ENCODE measurements at places on chromosomes 6 and 20.

GRCh38 chr6:167734662-167735083, 92.0 kb upstream of the AFDN start:
- DNase-seq = no peak

DNA sequence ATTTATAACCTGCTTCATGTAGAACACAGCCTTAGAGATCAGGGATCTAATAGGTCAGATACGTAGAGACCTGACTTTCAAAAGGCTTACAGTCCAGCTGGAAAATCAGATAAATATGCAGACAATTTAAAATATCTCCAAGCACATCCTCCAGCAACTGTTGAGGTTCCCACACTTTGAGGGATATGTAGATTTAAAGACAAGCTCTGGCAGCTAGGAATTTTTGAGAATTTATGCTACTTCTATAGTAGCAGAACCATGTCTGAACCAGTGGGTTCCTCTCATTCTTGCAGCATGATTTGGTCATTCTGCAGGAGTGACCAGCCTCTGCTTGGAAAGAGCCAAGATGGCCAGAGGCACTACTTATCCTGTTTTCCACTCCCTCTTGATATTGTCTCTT, 60.5 kb downstream of the CYB5R4 start:
- DNase-seq = no peak

DNA sequence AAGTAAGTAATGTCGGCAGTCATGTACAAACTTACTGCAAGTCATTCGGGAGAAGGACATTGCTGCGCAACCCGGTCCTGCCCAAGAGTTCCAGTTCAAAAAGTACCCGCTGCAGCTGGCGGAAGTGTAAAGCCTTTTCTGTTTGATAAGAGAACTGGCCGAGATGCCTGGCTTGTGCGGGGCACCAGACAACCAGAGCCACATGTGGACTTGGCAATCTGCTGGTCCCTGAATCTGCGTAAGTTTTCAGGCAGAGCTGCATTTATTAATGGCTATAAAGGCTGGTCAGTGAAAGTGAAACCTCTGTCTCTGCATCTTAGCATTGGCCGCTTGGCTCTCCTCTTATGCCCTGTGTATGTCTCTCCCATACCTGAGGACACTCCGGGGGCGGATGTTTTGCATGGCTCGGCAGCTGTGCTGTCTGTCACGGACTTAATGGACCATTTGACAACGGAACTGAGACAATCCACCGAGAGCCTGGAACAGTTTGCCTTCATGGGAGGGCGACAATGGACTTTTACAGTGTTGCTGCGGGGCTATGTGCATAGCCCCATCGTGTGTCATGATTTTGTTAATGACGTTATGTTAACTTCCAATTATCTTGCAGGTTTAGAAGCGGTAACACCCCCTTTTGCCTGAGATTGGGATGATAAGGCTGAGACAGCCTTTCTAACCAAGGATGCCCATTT, 19.8 kb upstream of the RGS17 start:
- DNase-seq = no peak

GRCh38 chr20:61546641-61547040, 294.6 kb downstream of the CDH4 start:
- no peak for DNase-seq

- peak; percentile 85 for DNase-seq
Observed at GRCh38 chr6:29965873-29966601, 23.7 kb downstream of the HLA-A start.

- DNase-seq = no peak
Observed at GRCh38 chr6:104218116-104218515, 641.6 kb downstream of the HACE1 start.

DNA sequence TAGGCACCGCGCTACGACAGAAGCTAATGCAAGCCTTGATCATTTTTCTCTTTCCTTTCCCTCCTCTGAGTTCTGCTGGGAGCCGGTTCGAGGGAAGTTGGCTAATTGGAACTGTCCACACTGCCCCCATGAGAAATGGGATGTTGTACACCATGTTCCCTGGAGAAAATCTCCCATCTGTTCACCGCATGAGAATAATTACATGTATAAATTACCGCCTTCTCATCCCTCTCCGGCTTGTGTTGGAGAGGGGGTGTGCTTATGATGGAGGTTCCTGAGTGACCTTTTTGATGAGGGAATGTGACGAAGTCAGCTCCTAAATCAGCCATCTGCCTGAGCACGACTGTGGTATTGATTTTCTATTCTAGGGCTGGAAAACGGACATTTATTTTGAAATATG, 320.2 kb upstream of the SULF2 start:
- no peak for DNase-seq

GRCh38 chr6:126422912-126423311, 83.0 kb downstream of the CENPW start:
- DNase-seq = no peak

DNA sequence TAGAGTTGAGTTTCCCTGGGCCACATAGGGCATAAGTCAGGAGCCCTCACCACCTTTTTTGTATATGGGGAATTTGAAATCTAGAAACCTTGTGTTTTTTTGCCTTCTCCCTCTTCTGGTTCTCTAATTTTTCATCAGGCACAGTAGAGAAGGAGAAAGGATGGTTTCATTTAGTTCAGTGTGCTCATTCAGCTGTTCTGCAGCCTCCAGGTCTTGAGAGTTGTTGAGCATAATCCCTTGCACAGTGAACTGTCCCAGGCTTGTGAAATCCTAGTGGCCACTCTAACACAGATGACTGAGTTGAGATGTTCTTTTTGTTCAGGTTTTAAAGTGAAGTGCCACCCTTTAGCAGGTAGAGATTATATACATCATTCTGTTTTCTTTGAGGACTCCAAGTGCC, 183.5 kb downstream of the CDKAL1 start:
- no peak for DNase-seq

DNA sequence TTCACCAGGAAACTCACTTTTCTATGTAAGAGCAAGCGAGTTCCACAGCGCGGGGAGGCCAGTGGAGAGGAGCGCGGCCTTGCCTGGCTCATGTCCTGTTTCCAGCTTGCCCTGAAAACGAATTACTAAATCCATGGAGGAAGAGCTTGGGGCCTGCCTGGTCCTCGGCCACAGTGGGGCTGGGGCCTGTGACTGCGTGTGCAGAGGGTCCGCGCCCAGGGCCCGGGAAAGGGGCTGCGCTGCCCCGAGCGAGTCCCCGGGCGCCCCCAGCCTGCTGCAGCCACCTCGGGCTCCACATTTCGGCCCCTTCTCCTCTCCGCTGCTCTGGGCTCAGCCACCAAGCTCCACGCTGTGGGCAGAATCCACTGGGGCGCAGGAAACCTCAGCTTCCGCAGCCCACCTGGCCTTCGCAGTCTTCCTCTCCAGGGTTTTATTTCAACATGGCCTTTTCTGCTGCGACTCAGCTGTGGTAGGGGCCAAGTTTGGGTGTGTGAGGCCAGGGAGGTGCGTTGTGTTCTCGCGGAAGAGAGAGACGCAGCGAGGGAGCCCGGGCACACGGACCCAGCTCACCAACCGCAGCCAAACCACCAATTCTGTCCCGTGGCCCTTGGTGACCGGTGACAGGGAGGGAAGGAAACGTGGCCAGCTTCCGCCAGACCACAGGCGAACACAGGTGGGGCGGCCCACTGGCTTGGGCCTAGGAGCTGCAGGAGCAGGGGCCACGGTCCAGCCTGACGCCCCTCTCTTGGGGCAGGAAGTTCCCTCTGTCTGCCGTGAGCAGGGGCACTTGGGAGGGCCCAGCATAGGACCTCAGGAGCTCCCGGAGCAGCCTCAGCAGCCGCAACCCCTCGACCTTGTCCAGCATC, 211.4 kb downstream of the ERMARD start:
- DNase-seq = no peak

DNA sequence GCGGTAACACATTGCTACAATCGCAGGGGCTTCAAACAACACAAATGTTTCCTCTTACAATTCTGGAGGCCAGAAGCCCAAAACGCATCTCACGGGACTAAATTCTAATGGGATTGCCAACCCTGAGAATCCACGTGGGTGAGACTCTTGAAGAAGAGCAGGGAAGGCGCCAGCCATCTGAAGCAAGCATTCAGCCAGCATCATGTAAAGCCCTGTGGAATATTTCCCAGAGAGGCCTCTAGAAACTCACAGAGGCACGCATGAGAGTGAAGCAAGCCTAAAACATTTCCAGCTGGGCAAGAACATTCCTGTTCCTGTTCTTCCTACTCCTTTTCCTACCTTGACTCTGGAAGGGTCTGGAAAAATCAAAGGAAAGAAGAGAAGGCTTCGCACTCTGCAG, 19.6 kb upstream of the FNDC1 start:
- DNase-seq = no peak

- no peak for DNase-seq
Observed at GRCh38 chr6:56890683-56891429, 64.1 kb upstream of the BEND6 start.

- peak; percentile 76 for DNase-seq
Observed at GRCh38 chr20:1322511-1323245, 6.3 kb downstream of the SDCBP2 start.

DNA sequence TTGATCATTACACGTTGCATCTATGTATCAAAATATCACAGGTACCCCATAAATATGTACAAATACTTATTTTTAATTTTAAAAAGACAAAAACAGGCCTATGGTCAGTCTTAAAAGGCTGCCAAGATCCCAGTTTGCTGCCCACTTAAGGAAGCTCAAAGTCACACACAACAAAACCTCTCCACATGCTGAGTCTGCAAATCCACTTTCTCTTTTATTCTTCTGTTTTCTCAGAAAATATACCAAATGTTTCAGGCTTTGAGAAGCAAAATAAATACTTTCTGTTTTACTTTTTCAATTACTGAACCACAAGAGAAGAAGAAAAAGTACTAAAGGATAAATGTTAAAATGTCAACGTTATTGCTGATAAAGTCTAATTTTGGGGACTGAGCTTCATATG, 107.8 kb upstream of the MANEA start:
- no peak for DNase-seq

GRCh38 chr6:165243801-165244200, 65.6 kb downstream of the C6orf118 start:
- no peak for DNase-seq

- DNase-seq = no peak
Observed at GRCh38 chr20:3995067-3995748, 20.1 kb downstream of the RNF24 start.

DNA sequence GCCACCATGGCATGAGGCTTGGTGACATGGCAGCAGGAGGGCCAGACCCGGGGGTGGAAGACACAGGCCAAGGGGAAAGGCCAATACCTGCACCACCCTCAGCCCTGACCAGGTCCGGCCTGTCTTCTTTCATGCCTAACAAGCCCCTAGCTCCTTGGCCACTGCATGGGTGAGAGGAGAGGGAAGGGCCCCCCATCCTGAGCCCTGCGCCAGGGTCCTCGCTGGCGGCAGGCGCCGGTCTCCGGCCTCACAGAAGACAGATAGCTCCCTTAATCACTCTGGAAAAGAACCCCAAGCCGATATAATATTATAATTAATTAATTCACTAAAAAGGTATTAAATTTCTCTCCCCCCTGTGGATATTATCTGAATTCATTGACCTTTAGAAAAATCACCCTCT, 41.4 kb downstream of the MDFI start:
- peak; percentile 4 for DNase-seq

DNA sequence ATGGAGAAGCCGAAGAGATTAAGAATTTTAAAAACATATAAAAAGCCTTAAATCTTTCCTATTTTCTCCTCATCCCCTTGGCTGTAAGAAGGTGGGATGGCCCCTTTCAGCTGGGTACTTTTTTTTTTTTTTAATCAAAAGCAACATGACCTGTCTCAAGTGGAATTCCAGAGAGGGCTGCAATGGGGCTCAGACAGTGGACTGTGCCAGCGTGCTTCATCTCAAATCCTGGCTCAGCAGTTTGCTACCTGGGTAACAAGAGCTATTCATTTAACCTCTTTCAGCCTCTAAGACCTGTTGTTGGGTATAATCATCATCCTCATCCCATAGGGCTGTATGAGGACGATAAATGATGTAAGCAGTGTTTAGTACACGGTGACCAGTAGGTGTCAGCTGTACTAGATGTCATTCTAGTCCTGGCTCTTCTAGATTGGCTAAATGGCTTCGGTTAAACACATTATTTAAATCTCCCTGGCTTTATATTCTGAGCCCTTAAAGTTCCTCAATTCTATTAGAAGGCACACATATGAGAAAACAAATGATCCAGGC, 6.9 kb upstream of the PPP1R3G start:
- no peak for DNase-seq

DNA sequence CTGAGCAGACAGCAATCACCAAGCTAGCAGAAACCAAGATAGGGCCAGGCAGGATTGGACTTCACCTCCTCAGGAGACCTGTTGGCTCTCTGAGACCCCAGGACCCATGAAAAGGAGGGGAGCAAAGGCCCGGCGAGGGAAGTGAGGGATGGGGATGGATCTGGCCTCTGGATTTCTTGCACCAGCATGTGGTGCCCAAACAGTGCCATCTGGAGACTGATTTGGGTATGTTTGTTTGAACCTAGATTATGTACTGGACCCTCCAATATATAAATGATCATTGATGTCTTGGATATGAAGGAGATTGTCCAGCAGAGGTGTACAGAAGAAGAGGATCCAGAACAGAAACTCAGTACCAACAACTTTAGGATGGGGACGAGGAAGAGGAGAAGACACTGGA, 83.4 kb upstream of the LY86 start:
- DNase-seq = no peak

DNA sequence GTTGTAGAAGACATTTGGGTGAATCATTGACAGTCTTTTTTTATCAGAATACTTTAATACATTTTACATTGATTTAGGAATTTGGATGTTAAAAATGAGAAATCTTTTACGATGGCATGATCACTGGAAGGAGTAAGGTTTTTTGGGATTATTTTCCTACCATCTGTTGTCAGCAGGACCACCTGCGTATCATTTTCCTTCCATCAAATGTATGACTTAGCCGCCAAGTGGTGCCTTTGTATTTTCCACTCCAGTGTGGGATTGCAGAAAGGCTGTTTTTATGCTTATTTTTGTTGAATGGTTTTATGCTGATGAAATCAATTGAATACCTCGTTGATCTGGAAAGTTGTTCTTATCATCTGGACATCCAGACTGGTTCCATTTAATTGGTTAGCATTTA, 35.8 kb downstream of the AKAP12 start:
- DNase-seq = no peak

- DNase-seq = no peak
Observed at GRCh38 chr20:32278199-32278643, 770 bp downstream of the KIF3B start.

All from left cardiac atrium (tissue), 4 donors.